Right cardiac atrium (tissue), 5 donors: ENCODE measurements at places on chromosomes 6 and 20. TPM values are rescaled to one million over a fixed set of nuclear protein-coding genes. Genes with fewer than 3 reads are reported as not detected.

DNA sequence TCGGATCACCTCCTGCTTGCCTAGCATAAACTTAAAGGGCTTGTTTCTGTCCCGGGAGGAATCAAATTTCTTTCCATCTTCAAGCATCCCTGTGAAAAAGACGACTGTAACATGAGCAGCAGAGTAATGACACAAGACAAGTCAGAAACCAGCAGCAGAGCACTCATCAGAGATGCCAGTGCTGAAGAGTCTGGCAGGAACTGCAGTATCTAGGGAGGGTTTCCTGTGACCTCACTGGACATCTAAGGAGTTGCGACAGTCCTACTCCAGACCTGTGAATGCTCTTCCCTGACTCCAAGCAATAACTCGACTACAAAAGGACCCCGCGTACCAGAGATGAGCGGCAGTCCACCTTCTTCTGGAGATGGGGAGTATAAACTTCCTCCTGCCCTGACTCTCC lies 17.3 kb downstream of the FKBP1A start:
- DNase-seq, result no peak

DNA sequence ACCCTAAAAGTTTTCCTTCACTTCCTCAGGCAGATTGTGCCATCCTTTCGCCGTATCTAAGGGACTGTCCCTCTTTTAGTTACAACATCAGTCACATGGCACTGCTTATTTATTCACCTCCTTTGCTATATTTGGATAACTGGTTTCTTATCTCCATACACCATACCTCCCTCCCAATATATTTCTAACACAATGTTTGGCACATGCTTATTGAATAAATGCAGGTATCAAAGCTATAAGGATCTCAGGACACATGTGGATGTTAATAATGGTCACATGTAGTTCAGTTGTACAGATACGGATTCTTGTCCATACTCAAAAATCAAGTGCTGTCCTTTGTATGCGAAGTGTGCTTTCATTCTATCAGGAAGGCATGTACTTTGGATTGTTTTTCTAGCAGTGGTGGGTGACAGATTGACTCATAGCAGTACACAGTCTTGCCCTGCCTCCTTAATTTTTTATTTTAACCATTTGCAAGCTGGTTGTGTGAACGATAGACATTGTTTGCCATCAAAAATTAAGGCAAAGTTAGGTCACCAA lies 407.1 kb upstream of the RUNX2 start:
- no peak for DNase-seq

The ASIP gene
- 3.3 TPM for total RNA-seq

The OXT gene
- 0.50 TPM for total RNA-seq

The DEFB124 gene
- not detected for total RNA-seq

The CALHM6 gene
- total RNA-seq, result 4.8 TPM

The PARD6B gene
- total RNA-seq, result 5.2 TPM

DNA sequence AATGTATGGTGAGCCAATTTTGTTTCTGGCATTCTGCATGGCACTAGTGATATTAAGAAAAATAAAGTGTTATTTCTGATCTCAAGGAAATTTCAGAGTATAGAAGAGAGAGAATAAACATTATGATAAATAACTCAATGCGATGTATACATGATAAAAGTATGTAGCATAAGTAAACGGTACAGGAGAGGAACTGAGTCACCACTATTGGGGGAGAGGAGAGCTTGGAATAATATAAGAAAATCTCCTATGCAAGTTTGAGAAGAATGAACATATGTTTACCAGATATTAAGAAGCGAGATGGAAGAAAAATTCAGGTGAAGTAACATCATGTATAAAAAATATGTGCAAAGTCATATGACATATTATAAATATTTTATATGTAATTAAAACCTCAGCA lies 1230.3 kb upstream of the CITED2 start:
- no peak for DNase-seq

DNA sequence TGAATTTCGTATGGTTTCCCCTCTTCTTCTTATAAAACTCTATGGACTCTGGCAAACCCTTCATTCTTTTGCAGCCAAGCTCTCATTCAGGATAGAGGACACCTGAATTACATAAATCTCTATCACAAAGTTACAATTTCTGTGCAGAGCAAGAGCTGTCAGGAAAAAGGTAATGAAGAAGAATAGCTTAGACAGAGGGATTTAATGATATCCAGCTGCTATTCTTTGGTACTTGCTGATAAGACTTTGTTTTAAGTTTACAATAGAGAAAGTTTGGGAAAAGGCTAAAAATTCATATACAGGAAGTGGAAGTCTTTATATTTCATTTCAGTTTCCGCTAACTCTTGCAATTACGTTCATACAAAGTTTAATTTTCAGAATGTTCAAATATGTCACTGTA lies 227.0 kb downstream of the FOXC1 start:
- DNase-seq, result no peak

DNA sequence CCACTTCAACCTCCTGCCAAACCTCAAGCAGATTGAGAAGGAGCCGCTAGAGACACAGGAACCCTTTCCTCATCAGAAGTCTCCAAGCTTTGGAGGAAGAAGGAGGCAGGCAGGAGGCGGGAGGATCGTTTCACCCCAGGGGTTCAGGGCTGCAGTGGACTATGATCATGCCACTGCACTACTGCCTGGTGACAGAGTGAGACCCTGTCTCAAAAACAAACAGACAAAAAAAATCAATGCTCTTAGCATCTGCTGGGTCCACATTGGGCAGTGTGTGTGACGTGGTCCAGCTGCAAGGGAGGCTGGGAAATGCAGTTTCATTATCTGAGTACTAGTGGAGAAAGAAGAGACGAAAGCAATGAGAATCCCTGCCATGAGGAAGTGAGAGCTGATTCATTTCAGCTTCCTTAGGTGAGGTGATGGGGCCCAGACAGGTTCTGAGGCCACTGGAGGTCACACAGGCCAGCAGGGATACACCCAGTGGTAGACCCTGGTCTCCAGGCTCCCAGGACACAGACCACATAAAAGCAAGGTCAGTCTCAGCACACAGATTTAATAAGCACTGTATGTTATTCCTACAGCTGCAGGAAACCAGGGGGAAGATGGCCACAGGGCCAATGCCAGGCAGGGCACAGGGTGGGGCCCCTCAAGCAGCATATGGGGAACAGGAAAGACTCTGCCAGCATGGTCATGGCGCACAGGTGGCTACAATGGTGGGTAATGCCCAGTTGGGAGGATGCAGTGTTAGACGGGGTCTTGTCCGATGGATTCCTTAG lies 4.3 kb downstream of the GFRA4 start:
- DNase-seq, result no peak

- no peak for DNase-seq
Observed at GRCh38 chr6:20969551-20969950, 435.3 kb downstream of the CDKAL1 start.

GRCh38 chr6:158158123-158158522 lies 9.9 kb downstream of the SERAC1 start:
- no peak for DNase-seq

DNA sequence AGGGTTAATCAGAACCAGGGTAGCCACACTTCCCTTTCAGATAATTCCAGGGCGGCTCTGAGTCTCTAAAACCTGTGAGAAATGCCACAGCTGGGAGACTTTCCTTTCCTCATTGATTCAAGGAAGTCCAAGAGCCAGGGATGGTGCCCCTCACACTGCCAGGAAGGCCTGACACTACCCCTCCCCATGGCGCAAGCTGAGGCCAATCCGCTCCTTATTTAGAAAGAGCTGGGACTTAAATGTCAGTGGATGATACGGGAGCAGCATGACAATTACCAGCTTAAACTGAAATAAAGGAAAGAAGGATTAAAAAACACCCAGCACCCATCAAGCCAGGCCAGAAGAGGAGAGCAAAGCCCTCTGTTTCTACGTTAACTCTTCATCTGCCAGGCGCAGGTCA lies 244.4 kb downstream of the LRFN2 start:
- DNase-seq, result no peak

DNA sequence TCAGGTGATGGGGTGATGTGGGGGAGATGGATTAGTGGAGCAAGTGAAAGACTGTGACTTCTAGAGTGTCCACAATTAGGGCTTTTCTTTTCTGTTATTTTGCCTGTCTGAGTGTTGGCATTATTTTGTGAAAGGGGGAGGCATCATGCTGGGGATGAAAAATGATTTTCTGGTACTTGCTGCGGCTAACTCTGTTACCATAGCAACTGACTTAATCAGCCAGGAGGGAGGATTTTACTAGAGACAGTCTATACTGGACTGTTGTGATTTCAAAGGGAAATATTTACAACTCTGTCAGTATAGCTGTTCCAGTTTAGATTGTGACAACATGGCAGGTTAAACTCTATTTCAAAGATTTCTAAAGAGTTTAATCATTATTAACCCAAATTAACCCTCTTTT lies 30.4 kb upstream of the MRAP2 start:
- DNase-seq, result no peak

The BEND6 gene
- total RNA-seq, result 2.4 TPM

DNA sequence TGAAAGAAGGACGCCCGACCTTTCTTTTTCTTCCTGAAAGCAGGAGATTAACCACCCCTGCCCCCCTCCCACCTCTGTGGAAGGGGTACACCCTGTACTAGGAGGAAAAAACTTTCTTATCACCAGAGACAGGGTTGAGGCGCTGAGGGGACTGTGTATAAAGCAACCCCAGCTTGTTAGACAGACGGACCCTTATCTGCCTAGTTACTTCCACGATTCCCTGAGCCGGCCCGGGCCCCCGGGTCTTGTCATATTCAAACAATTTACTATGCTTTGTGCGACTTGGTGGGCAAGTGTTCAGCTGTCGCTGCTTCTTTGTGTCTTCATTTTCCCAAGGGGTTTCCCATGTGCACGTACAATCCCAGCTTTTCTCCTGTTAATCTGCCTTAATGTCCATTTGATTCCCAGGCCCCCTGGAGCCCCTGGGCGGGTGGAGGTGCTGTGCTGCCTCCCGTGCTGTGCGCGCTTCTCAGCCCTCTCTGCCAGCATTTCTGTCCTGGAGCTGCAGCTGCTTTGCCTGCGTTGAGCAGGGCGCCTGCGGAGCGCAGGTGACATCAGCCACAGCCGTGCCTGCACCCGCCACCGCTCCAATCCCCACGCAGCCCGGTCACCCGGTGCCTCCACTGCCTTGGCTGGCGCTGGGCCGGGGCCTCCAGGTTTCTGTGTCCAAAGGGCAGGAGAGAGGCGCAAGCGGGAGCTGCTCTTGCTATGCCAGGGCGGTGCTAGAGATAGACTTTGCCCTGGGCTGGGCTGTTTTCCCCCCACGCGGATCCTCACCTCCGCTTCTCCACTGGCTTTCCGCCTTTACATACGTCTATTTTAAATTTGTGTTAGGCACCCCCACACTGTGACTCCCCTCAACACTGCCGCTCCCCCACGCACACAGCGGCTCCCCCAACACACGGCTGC lies 96.2 kb downstream of the TTLL2 start:
- DNase-seq, result no peak

The FOXC1 gene
- 15.1 TPM for total RNA-seq

DNA sequence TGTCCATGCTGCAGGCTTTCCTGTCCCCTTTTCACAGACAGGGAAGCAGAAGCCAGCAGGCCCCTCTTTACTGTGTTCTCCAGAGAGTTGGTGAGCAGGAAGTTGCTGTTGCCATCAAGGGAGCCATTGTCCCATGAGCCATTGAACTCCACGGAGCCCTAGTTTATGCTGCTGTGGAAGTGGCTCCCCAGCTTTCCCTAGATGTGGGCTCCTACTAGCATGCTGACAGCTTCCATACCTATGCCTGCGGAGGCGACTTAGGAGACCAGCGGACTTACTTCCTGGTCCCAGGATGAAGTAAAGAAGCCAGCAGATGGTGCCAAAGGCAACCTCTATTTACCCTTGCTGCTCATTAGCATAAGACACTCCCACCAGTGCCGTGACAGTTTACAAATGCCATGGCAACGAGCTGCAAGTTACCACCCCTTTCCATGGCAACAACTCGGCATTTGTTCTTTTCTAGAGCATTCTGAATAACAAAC lies 30.8 kb upstream of the FKBP1A start:
- DNase-seq, result peak; percentile 47

GRCh38 chr6:40395066-40395697 lies 192.0 kb downstream of the LRFN2 start:
- no peak for DNase-seq

DNA sequence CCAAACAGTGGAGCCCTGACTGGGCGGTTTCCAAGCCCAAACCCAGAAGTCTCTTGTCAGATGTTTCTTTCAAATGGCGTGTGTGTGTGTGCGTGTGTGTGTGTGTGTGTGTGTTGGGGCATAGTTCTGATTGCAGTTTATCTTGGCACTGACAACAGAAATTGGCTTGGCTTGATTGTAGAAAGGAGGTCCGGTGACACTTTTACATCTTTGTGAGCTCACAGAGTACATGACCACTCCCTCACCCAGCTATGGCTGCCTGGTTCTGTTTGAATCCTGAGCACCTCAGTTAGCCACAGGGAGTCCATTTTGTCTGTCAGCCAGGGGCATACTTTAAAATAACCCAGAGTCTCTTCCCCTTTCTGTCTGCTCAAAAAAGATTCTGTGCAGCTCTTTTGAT lies 276.3 kb downstream of the CD83 start:
- no peak for DNase-seq

- no peak for DNase-seq
Observed at GRCh38 chr6:122736616-122737015, 42.9 kb upstream of the FABP7 start.

- no peak for DNase-seq
Observed at GRCh38 chr6:157488058-157488457, 107.1 kb downstream of the ZDHHC14 start.

DNA sequence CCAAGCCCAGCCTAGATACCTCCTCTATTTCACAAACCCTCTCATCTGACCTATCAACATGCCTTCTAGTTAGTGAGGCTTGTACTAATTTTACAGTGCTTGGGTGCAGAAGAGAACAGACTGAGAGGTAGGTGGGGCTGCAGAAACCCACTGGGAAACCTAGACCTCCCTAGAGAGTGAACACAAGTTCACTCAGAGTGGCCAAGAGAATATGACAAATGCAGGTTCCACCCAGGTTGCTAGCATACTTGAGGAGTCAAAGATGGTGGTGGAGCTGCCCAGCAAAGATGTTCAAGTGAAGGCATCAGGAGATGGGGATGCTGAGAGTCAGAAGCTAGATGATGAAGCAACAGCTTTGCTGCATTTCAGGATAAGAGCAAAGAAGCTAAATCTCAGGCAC lies 337.0 kb downstream of the PTPRT start:
- DNase-seq, result no peak

DNA sequence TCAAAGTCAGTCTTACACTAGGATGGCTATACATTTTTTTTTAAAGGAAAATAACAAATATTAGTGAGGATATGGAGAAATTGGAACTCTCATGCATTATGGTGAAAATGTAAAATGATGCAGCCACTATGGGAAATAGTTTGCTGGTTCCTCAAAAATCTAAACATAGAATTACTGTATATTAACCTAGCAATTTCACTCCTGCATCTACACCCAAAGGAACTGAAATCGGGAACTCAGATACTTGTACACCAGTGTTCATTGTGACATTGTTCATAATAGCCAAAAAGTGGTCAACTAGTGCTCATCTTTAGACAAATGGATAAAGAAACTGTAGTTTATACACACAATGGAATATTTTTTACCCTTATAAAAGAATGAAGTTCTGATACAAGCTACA lies 110.7 kb downstream of the UTRN start:
- no peak for DNase-seq
